Activated CD8-positive, alpha-beta memory T cell treated with anti-CD3 and anti-CD28 coated beads for 1 hour (primary cell): ENCODE measurements at places on chromosomes 3 and 15.

DNA sequence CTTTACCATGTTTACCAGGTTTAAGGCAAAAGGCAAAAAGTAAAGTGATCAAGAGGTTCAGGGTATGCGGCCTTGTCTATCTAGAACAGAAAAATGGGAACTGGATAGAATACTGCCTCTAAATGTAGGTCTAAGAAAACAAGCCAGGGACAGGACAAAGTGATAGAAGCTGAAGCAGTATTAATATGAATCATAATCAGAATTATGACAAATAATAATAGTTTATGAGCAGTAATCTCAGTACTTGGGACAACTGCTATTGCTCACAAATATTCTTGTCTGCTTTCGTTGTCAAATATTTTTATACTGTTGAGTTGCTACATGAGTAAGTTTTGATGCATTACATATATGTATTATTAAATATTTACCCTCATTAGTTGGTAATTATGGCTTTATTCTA lies 356.9 kb upstream of the RBMS3 start:
- no peak for DNase-seq

GRCh38 chr15:43931790-43932435 lies 105.1 kb downstream of the WDR76 start:
- DNase-seq, result no peak

- no peak for DNase-seq
Measured at GRCh38 chr3:188749830-188750229, 421.9 kb upstream of the TPRG1 start.

DNA sequence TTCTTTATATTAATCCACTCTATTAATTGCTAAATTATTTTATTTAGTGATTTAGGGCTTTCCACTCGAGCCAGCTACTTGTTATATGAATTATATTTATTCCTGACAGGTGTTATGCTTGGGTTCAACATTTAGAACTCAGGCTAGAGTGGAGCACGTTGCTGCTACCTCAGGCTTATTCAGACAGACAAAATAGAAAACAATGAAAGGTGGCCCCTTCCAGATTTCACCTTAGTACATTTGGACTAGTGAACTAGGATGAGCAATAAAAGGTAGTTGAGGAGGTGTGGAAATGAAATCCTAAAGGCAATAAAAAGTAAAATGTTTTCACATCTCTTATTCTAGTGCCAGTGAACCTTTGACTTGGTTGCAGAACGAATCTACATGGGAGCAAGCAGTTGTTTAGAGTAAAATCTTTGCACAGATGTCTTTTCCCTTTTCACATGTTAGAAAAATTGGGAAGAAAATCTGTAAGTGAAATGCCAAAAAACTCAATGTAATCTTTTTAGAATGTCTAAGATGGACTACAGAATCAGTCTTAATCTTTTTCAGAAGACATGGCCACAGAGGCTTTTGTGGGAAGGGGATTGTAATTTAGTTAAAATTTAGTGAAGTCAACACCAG lies 63.8 kb downstream of the AKAP13 start:
- no peak for DNase-seq

DNA sequence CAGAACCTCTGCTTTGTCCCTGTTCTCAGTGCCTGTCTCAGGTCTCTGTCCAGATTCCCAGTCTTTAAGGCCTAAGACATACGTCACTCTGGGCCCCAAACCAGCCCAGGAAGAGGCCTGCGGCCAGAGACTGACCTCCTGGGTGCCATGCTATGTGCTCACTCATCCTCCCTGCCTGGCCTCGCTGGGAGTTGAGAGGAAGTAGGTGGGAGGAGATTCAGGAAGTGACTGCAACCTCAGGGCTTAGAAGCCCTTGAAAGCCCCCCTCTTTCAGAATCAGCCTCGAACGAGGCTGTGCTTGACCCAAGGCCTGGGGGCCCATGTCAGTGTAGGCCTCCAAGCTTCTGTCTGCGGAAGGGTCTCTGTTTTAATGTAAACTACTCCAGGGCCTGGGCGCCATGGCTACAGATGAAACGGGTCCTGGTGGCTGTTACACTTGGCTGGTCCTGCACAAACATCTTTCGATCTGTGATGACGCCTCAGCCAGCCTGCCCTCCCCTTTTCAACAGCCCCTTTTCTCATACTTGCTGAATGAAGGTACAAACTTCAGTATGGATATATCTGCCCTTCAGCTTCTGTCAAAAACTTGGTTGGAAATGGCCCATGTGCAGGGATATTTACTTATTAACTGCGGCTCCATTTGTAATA lies 11.7 kb downstream of the RASGRF1 start:
- no peak for DNase-seq

- no peak for DNase-seq
Measured at GRCh38 chr15:31228980-31229826, 97.4 kb upstream of the KLF13 start.

GRCh38 chr3:156675830-156676767 lies 1.7 kb downstream of the TIPARP start:
- DNase-seq, result peak; percentile 19

- no peak for DNase-seq
Measured at GRCh38 chr3:72307438-72308115, 522.6 kb upstream of the PROK2 start.
